Esophagus muscularis mucosa (tissue), 4 donors: ENCODE measurements at places on chromosomes 5 and 9. TPM values are rescaled to one million over a fixed set of nuclear protein-coding genes. Genes with fewer than 3 reads are reported as not detected.
A peak's percentile ranks its signal among the peaks of the same experiment; 100 is the strongest.

DNA sequence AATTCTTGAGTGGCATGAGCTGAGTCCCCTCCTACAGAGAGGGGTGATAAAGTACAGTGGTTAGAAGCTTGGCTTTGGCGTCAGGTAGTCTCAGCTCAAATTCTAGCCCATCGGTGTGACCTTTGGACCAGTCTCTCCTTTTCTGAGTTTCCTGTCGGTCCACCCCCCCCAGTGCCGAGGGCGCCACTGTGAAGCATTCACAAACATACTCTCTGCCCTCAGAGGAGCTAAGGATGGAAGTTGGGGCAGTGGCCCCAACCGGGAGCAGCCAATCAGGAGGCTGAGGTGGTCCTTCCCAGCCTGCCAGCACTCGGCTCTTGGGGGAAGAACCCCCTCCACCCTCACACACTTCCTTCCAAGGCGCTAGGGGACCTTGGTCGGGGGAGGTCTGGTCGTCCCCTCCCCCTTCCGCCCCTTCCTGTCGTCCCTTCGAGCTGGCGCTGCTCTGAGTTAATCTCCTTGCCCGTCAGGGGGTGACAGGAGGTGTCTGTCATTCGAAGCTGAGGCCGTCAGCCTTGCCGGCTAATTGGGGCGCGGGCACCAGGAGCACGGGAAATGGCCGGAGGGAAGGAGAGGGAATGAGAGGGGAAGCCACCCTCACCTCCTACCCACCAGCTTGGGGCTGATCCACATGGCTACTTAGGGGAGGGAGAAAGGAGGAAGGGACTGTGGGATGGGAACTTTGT lies 53.0 kb downstream of the CXXC5 start:
- no peak overlapping the region for H3K27ac ChIP-seq
- H3K4me3 ChIP-seq = no peak overlapping the region
- no peak for DNase-seq
- peaks cover 43% of the 10 kb centered on the region for H3K4me1 ChIP-seq
- no peaks in the 10 kb centered on the region for H3K36me3 ChIP-seq
- H3K27me3 ChIP-seq = no peaks in the 10 kb centered on the region

DNA sequence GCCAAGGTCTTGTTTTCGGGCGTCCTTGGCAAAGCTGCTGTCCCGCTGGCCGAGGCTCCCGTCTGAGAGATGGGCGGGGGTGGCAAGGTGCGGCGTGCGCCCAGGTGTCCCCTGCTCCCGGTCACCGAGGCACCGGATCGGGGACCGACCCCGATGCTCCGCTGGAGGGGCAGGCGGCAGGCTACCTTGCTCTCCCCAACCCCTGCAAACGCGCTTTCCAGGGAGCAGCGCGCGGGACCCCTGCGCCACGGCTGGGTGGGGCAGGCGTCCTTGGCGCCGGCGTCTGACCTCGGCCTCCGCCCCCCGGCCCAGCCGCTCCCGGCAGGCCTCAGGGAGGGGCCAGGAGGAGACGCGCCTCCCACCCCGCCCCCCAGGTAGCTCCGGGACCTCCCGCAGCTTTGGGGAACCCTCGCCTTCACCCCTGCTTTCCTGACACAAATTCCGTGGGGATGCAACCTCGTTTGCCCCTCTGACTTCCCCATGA lies 551 bp downstream of the N4BP3 start:
- DNase-seq = no peak
- H3K27ac ChIP-seq = no peak overlapping the region
- H3K4me1 ChIP-seq = peaks cover 37% of the 10 kb centered on the region

DNA sequence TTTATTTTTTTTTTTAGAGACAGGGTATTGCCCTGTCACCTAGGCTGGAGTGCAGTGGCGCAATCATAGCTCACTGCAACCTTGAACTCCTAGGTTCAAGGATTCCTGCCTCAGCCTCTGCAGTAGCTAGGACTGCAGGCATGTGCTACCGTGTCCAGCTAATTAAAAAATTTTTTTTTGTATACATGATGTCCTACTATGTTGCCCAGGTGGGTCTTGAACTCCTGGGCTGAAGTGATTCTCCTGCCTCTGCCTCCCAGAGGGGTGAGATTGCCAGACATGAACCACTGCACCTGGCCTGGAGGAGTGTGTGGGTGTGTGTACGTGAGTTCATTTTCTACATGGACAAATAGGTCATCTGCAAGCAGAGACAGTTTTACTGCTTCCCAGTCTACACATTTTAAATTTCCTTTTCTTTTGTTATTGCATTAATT lies 33.8 kb downstream of the JMY start:
- H3K27me3 ChIP-seq = no peaks in the 10 kb centered on the region
- H3K4me3 ChIP-seq = no peak overlapping the region
- H3K4me1 ChIP-seq = no peaks in the 10 kb centered on the region
- no peak overlapping the region for H3K27ac ChIP-seq

GRCh38 chr5:105034401-105034763 lies 1471.8 kb upstream of the NUDT12 start:
- no peak for DNase-seq
- no peaks in the 10 kb centered on the region for H3K27me3 ChIP-seq
- no peak overlapping the region for H3K4me3 ChIP-seq
- no peaks in the 10 kb centered on the region for H3K4me1 ChIP-seq
- H3K27ac ChIP-seq = no peak overlapping the region

DNA sequence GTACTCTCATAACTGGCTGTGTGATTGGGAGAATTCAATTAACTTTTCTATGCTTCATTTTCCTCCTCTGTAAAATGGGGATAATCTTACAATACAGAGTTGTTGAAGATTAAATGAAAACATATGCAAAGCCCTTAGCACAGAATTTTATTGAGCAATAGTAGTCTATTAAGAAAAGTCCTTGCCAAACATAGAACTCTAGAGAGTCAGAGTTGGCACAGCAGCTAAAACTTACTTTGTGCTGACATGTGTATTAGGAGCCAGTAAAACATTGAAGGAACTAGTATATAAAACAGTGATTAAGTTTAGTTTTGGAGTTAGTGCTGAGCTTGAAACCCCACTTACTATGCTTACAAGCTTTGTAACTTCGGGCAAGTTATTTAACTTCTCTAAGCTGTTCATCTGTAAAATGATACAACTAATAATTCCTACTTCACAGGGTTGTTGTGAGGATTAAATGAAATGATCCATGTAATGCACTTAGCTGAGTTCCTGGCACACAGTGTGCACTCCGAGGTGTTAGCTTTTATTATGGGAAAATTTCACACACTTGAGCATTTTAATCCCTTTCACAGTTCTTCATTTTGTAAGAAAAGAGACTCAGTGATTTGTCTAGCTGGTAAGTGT lies 20.0 kb upstream of the GRIN3A start:
- no peak overlapping the region for H3K27ac ChIP-seq
- no peaks in the 10 kb centered on the region for H3K36me3 ChIP-seq

GRCh38 chr9:116003397-116003796 lies 150.2 kb upstream of the PAPPA start:
- H3K36me3 ChIP-seq = no peaks in the 10 kb centered on the region
- H3K4me3 ChIP-seq = no peak overlapping the region
- no peaks in the 10 kb centered on the region for H3K27me3 ChIP-seq

- H3K4me1 ChIP-seq = no peaks in the 10 kb centered on the region
- no peaks in the 10 kb centered on the region for H3K27me3 ChIP-seq
- no peak for DNase-seq
These were observed 13.1 kb downstream of the GOLGA2 start for GRCh38 chr9:128262687-128263086.

DNA sequence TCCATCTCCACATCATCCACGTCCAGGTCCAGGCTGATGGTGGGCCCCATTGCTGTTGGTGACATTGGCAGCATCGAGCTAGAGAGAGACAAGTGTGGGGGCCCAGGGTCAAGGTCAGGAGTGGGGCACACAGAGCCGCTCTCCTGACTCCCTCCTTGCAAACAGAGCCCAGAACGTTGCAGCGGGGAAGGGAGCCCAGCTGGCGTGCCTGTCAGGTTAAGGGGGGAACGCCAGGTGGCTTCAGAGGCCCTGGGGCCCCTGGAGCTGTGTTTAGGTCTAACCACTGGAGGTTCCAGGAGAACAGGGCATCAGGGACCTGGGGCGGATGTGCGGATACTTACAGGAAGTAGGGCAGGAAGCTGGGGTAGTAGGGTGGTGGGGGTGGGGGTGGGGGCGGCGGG lies 7.5 kb downstream of the RNF44 start:
- DNase-seq = no peak
- no peaks in the 10 kb centered on the region for H3K27me3 ChIP-seq
- H3K36me3 ChIP-seq = peaks cover 53% of the 10 kb centered on the region
- H3K4me1 ChIP-seq = peaks cover 45% of the 10 kb centered on the region
- H3K4me3 ChIP-seq = no peak overlapping the region

DNA sequence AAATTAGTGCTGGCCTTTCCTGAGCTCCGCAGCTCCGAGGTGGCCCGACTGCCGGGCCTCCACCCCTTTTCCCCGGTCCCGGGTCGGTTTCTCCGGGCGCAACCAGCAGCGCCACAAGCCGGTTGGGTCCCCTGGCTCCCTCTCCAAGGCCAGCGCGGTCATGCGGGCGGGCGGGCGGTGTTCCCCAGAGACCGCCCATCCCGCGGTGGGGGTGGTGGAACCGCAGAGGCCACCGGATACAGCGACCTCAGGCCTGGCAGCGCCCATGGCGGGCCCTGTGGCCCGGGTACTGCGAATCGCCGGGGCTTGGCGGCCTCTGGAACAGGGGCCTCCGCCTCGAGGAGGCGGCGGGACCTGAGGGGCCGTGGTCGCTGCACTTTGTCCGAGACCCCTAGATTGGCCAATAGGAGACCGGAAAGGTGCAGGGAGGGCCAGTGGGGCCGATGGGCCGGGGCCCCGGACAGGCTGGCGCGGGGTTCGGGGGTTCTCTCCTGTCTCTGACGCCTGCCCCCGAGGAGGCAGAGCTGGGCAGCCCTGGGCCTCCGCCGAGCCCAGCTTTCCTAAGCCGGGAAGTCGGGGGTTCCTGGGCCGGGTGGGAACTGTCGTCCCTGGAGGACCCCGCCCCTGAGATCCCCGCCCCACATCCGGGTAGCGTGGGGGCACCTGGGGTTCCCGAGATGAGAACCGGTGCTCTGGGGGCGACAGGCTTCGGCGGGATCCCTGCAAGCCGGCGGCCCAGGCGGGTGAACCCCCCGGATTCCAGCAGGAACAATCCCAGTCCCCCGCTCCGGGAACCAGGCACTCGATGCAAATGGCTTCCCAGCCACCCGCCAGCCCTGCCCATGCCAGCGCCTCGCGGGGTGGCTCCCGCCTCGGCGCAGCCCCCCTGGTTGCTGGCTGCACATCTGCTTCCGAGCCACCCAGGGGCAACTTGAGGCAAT lies 293.9 kb downstream of the ZSWIM6 start:
- H3K4me3 ChIP-seq = peak overlapping the region; percentile 64
- DNase-seq = no peak
- peak overlapping the region; percentile 84 for H3K27ac ChIP-seq
- H3K4me1 ChIP-seq = peaks cover 31% of the 10 kb centered on the region
- no peaks in the 10 kb centered on the region for H3K36me3 ChIP-seq

DNA sequence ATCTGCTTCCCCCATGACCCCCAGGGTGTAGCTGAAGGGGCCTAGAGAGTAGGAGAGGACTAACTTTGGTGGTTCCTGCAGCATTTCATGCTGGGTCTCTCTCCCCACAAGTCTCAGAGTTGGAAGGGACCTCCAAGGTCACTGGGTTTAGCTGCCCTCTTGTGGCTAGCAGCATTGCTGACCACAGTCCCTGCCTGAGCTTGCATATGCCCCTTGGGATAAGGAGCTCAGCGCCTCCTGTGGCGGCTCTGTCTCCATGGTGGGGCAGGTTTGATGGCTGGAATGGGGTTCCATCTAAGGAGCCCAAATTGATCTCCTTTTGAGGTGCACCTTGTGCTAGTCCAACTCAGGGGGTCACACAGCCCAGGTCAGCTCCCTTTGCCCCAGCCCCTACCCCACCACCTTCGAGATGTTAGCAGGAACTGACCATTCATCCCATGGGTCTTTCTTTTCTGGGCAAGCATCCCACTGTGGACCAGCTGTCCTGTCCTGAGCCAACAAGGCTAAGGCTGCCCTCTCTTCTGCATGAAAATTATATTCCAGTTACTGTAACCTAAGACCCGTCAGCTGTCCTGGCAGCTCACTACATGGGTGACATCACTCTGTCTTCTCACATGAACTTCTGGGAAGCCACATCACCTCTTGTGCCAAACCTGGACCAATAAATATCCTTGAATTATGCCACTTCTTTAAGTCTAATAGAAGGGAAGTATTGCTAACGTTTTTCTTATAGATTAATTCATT lies 196.2 kb downstream of the HSPA4 start:
- H3K27me3 ChIP-seq = no peaks in the 10 kb centered on the region
- H3K4me1 ChIP-seq = no peaks in the 10 kb centered on the region
- H3K4me3 ChIP-seq = no peak overlapping the region
- H3K27ac ChIP-seq = no peak overlapping the region

- H3K4me3 ChIP-seq = no peak overlapping the region
- no peak for DNase-seq
- H3K4me1 ChIP-seq = no peaks in the 10 kb centered on the region
- no peaks in the 10 kb centered on the region for H3K27me3 ChIP-seq
These were observed 21.9 kb downstream of the ASS1 start for GRCh38 chr9:130466537-130467217.

DNA sequence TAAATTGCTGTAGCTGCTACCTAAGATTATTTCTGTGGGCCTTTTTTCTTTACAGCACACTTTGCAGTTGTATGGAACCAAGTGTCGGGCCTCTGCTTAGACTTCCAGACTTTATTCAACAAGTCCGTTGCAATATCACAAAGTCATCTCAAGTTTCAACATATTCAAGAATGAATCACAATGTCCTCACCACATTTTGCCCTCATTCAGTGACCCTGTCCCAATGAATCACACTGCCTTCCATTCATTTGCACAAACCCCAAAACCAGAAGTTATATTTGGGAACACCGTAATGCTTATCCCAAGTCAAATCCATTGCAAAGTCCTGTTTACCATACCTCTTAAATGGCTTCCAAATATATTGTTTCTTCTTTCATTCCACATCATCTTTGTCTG lies 439.6 kb downstream of the CSNK1G3 start:
- H3K27ac ChIP-seq = no peak overlapping the region
- H3K4me1 ChIP-seq = no peaks in the 10 kb centered on the region
- H3K36me3 ChIP-seq = no peaks in the 10 kb centered on the region

DNA sequence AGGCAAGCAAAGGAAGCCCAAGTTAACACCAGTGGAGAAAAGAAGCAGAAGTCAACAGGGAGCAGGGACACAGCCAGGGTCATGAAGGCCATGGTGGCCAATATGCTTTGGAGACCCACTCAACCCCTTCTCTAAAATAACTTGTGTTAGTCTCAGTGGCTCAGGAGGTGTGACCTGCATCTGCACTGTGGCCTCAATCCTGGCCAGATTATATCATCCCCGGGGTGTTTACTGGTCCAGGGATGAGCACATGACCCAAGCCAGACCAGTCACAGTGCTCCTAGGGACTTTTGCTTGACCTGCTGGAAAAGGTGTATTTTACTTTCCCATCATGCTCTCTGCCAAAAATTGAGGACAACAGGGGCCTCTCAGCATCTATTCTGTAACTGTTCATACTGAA lies 105.2 kb downstream of the DPYSL3 start:
- no peak for DNase-seq
- no peak overlapping the region for H3K4me3 ChIP-seq

DNA sequence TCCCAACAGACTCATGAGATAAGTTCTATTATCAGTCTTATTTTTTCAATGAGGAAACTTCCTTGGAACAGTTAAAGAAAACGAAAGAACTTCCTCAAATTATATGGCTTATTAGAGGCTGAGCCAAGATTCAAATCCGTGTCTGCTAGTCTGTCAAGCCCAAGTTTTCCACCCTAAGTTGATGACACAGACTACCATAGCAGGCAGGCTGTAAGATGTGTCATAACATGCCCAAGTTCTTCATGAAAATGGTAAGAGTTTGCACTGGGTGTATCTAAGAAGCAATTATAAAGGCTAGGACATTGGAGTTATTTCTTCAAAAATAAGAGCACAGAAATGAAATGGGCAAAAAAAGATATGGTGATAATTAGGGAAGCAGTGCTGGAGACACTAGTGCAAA lies 634.5 kb downstream of the BRINP1 start:
- DNase-seq = no peak
- no peak overlapping the region for H3K4me3 ChIP-seq
- H3K27me3 ChIP-seq = no peaks in the 10 kb centered on the region
- H3K27ac ChIP-seq = no peak overlapping the region

The BARX1 gene
- not detected for total RNA-seq
